Left lung (tissue), 14 donors: ENCODE measurements at places on chromosomes 6 and 20. TPM values are rescaled to one million over a fixed set of nuclear protein-coding genes. Genes with fewer than 3 reads are reported as not detected.

- DNase-seq: no peak
Observed at GRCh38 chr6:42136508-42137193, 5.8 kb downstream of the C6orf132 start.

DNA sequence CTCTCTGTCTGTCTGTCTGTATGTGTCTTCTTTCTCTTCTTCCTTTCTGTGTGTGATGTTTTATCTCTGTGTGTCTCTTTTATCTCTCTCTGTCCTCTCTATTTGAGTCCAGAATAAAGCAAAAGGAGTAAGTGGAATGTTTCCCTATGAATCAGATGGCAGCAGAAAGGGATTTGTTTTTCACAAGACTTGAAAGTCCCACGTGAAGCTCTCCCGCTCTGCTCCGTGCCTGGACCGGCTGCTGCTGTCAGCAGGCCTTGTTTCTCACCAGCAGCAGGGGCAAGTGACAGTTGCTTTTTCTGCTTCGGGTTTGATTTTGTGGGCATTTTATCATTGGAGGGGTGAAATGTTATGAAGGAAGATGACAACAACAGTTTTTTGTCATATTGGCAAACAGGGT is 212.7 kb downstream of the PACRG start:
- peak; percentile 48 for DNase-seq

GRCh38 chr6:137000825-137001224 is 43.9 kb downstream of the IL20RA start:
- no peak for DNase-seq

DNA sequence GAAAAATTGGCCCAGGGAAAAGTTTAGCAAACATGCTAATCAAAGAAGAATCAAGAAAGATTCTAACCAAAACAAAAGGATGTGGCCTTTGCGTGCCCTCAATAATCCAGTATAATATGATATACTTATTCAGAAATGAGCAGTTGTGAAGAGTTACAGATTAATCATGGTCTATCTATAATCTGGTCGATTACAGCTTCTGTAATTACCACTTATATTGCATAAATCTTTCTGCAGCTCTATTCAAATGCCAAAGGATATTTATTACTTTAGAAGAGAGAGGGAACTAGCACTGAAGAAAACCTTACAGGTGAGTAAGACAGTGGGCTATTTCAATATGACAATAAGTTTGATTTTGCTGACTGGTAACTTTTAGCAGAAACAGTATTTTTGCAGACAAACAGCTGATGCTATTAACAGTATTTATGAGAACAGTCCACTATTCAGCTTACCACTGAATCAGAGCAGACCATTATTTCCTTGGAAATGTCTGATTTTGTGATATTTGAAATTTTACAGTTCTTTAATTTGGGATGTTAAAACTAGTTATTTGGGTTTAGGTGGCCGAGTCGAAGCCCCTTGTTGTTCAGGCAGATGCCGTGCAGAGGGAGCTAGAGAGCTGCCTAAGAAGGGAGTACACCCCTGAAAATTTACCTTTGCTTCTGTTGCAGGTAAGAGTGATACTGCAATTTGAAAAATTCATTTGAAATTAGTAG is 92.2 kb downstream of the CEP57L1 start:
- DNase-seq: no peak

DNA sequence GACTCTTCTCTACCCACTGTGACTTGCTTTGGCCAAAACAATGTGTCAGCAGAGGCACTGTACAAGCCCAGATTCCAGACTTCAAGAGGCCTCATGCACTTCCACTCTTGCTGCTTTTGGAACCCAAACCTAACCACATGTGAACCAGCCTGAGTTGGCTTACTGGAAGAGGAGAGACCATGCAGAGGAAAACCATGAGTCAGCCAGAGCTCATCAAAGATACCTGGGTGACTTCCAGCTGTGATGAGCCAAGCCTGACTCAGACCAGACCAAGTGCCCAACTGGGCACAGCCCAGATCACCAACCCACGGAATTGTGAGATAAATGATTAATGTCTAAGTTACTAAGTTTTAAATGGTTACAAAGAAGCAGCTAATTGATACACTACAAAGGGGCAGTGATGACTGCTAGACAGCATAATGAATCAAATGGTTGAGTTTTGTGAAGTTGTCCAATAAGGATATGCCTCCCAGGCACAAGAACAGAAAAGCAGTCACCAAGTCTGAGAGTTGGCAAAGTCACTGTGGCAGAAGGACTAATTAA is 16.2 kb upstream of the BEND6 start:
- no peak for DNase-seq

GRCh38 chr6:6057442-6058053 is 50.8 kb upstream of the NRN1 start:
- no peak for DNase-seq

- no peak for DNase-seq
Observed at GRCh38 chr20:49762940-49763766, 49.5 kb upstream of the B4GALT5 start.

- no peak for DNase-seq
Observed at GRCh38 chr6:160427312-160428068, 79.3 kb downstream of the SLC22A3 start.

GRCh38 chr20:32784369-32785080 is 22.3 kb downstream of the DNMT3B start:
- no peak for DNase-seq

- DNase-seq: no peak
Observed at GRCh38 chr6:2918936-2919335, 15.8 kb upstream of the SERPINB9 start.

GRCh38 chr20:59482351-59483187 is 121.8 kb upstream of the PHACTR3 start:
- no peak for DNase-seq

DNA sequence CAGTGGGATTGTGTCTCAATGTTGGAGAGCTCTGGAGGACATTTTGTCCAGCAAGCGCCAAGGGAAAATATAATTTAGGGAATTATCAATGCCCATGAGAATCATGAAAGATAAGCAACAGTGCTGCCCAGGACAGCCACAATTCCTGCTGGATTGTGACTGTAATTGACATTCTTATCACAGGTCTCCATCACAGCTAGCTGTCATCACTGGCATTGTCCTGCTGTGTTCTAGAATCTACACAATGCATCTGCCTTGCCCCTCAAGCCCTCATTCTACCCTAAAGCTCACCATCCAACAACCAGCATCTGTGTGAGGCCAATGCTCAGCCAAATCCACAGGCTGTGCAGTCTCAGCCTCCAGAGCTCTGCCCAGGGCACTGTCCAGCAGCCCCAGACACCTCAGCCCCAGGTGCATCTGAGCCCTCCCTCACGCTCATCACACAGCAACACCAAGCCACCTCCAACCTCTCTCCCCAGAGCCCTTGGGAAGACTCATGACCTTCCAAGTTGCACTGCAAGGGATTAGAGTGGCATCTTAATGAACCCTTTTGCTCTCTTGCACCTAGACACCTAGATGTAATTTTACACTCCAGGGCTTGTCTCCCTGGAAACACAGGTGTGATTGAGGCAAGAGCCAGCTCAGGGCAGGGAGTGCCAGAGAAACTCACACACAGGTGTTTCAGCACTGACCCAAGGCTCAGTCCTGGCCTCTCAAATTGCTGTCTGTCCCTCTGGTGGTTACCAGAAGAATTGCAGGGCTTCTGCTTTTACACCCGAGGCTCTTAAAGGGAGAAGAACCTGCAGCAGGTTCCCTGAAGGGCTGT is 85.2 kb upstream of the PHACTR3 start:
- no peak for DNase-seq

- DNase-seq: no peak
Observed at GRCh38 chr6:63882208-63882607, 246.6 kb downstream of the PHF3 start.

DNA sequence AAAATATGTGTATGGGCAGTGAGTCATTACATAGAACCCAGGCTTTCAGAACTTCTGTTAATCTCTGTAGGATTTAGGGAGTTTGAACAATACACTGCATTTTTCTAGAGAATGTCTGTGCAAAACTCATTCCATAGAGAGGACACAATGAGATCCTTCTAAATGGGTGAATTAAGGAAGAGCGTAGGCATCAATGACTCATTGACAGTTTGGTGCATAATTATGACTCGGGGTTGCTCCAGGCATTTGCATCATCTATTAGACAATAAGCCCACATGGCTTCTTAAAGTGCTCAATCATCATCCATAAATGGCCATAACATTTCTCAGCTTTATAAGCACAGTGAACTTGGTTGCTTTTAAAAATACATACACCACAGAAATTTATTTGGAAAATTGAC is 625.5 kb downstream of the CDH26 start:
- DNase-seq: no peak

GRCh38 chr20:9628589-9628988 is 114.2 kb downstream of the LAMP5 start:
- DNase-seq: no peak

DNA sequence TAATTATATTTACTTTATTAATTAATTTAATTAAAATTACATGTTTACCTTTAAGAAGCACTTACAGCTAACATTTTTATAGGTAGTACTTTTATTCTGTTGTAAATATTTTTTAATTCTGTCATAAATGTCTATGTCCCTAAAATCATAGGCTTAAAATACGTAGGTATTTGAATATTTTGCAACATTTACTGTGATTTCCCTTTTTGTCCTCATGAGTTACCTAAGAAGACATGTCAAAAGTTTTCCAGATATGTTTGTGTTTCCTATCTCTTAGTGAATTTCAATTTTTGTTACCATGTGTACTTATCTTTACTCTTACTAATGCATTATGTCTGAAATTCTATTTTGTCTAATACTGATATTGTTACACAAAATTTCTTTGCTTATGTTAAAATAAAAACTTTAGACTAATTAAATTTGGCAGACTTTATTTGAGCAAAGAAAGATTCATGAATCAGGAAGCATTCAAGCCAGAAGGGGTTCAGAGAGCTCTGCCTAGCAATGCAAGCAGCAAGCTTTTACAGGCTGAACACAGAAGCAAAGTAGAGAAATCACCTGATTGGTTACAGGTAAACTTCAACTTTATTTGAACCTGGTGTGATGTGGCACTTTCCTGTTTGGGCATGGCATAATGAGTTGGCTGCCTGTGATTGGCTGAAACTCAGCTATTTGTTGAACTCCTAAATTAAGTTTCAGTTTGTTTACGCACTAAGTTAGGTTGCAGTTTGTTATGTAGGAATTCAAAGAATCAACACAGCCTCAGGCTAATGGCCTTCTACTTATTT is 123.2 kb upstream of the TMEM170B start:
- no peak for DNase-seq

GRCh38 chr20:56764671-56765070 is 135.6 kb downstream of the TFAP2C start:
- no peak for DNase-seq

DNA sequence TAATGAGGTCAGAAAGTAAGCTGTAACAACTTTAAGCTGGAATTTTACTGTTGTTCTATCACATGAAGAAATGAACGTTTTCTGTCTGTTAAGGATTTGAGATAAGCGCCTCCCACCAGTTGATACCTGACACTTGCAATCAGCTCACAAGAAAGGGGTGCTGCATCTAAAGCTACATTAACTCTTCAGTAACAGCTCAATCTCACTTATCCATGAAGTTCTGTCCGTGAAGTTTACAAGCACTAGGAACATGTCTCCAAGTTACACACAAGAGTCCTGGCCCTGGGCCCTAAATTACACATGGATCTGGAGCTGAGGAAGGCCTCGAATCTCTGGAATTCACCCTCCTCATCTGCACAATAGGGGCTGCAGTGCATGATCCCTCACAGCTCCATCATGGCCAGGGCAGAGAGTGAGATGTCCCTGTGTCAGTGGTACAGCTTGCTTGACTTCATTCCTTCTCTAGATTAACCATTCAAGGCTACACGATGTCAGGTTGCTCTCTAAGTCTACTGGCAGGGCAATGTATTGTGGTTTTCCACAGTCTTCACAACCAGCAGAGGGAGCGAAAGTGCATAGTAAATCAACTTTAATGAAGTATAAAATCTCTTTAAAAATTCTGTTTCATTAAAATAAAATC is 182.4 kb upstream of the MCHR2 start:
- no peak for DNase-seq

GRCh38 chr6:27836783-27837624 is 75.2 kb downstream of the OR2B2 start:
- DNase-seq: peak; percentile 86

IMPG1 gene
- 1.4 TPM for polyA plus RNA-seq

SLC32A1 gene
- not detected for polyA plus RNA-seq

IER3 gene
- polyA plus RNA-seq: 10.7 TPM

LCA5 gene
- 15.9 TPM for polyA plus RNA-seq

APMAP gene
- polyA plus RNA-seq: 90.2 TPM
